KG1 (cell line): ENCODE measurements at places on chromosomes 12 and 14.
A peak's percentile ranks its signal among the peaks of the same experiment; 100 is the strongest.

DNA sequence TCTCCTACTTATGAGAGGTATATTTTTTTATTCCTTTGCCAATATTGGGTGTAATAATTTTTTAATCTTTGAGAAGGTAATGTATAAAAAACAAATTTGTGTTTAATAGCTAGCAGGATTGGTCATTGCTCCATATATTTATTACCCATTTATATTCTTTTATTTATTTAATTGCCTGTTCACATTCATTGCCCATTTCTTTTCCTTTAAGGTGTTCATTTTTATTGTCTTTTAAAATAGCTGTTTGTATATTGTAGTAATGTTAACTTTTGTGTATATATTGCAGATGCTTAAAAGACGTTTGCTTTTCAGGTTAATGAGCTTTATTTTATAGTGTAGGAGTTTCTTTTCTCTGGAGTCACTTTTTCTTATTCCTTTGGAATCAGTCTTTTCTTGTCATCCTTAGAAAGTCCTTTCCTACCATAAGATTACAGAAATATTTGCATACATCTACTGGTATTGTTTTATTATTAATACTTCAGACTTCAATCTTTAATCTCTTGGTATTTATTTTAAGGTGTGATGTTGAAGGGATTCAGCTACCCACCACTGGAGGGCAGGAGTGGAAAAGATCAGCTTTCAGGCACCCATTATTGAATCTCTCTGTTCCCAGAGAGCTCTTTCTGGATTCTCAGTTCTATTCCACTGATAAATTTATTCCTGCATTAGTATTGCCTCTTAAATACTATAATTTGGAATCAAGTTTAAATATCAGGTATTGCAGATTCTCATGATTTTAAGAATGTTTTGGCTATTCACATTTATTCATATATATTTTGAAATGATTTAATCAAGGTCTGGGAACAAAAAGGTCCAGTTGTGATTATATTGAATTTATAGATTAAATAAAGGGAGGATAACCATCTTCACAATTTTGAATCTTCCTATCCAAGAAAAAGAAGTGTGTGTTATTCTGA is 17.3 kb downstream of the PPM1A start:
- no peak for DNase-seq

DNA sequence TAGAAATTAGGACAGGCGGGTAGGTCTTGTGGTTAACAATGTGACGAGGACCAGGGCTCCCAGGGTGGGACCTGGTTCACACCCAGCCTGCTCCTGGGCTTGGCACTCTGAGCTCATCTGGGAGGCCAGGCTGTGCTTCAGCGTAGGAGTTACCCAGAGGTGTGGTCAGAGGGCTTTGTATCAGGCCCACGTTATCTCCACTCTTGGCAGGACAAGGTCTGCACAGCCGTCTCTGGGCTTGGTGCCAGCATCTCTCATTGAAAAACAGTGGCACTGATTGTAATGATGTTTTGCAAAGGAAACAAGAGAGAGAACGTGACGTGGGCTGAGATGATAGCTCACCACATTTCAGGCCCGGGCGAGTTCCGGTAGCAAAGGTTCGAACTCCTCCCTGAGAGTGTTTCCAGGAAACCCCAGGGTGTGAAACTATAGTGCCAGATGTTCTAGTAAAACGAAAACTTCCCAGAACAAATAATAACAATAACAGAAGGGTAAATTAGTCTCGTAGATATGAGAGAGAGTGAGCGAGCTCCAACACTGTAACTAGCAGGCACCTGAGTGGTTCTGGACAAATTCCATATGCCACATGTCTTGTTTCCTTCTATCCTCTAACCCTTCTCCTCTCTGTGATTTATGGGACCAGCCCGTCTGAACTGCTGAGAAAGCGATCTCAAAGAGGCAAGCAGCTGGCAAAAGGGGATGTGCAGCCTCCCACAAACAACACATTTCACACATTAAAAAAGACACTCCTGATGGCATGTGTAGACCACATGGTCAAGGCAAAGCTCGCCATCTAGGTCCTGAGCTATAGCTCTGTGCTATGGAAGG is 227.3 kb downstream of the KTN1 start:
- no peak for DNase-seq

- no peak for DNase-seq
These were observed 91.0 kb upstream of the EEA1 start for GRCh38 chr12:93019975-93020630.

- DNase-seq, result no peak
These were observed 52.8 kb upstream of the CNOT2 start for GRCh38 chr12:70190262-70191010.

- DNase-seq, result no peak
These were observed 8.6 kb downstream of the INF2 start for GRCh38 chr14:104697892-104698583.

GRCh38 chr12:45224311-45224710 is 8.4 kb downstream of the ANO6 start:
- DNase-seq, result no peak

DNA sequence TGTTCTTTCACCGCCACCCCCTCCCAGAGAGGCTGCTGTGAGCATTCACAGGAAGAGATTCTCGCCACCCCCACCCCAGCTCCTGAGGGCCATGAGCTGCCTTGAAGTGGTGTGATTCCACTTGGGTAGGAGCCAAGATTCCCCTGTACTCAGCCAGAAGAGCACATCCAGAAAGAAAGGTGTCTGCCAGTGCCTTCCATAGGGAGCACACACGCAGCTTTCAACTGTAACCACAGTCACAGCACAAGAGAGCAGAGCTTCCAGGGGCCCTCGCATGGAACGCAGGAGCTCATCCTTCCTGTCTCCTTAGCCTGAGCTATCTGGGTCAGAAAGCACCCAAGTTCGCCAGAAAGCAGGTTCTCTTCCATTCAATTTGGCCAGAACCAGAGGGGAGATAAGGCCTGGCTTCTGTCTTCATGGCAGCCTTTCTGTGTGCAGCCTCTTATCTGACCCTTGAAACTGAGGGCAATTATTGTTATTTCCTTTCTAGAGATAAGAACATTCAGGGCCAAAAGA is 66.6 kb upstream of the SCN8A start:
- DNase-seq, result no peak

DNA sequence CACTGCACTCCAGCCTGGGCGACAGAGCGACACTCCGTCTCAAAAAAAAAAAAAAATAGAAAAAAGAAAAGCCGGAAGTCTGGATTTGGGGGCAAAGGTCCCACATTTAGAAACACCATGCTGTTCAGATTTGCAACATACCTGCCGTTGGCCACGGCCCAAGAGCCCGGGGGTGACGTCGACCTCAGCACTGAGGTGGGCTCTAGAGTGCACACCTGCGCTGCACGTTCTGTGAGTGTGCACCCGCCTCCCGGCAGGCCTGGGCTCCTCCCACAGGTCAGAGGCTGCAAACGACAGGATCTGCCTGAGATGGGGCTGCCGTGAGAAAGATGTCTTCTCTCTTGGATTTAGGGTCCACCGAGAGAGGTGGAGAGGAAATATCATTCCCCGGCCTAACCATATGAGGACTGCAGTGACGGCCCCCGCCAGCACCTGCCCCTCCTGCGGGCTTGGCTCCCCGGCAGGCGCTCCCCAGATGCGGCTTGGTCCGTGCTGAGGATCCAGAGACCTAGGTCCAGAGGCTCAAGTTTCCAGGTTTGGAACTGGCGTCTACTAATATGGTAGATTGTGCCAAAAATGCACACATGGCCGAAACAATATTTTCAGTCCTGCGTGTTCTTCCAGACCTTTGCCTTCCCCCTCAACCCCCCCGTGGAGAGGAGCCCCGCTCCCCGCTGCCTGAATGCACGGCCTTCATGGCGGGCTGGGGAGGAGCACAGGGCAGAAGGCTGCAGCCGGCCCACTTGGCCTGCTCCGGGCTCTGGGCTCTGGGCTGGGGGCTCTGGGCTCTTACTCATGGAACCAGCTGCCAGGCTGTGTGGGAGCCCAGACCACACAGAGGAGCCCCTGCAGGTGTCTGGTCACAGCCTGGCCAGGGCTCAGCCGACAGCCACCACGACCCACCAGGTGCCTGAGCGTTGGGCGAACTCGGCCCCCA is 58.8 kb upstream of the FBRSL1 start:
- no peak for DNase-seq

- DNase-seq, result no peak
These were observed 3.3 kb upstream of the POP5 start for GRCh38 chr12:120584343-120585149.

DNA sequence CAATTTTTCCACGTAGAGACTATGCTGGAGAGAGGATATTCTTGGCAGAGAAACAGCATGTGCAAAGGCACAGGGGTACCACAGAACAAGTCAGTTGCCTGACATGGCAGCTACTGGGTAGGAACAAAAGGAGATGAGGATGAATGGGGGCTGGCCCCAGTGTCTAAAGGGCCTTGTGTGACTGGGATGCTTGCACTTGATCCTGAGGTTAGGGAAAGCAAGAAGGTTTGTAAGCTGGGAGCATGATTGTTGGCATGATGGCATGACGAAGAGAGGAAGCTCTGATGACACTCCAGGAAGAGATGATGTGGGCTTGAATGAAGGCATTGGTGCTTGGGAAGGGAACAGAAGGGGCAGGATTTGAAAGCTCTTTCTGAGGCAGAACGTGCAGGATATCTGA is 139.1 kb downstream of the ZFP36L1 start:
- DNase-seq, result no peak

GRCh38 chr12:80805106-80805505 is 88.4 kb downstream of the MYF5 start:
- DNase-seq, result no peak

DNA sequence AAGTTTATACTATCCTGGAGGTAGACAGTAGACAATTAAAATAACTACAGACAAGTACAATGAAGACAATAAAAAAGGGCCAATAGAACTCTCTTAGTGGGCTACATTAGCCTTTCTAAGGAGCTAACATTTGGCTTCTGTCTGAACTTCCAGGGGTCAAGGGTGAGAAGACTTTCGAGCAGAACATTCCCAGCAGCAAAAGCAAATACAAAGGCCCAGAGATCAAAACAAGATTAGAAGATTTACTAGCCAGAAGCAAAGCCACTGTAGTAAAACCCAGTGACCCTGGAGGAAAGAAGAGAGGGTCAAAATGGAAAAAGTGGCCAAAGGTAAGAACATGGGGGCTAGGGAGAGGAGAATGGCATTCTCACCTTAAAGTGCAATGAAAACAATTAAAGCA is 63.2 kb downstream of the ATP2B1 start:
- DNase-seq, result no peak

DNA sequence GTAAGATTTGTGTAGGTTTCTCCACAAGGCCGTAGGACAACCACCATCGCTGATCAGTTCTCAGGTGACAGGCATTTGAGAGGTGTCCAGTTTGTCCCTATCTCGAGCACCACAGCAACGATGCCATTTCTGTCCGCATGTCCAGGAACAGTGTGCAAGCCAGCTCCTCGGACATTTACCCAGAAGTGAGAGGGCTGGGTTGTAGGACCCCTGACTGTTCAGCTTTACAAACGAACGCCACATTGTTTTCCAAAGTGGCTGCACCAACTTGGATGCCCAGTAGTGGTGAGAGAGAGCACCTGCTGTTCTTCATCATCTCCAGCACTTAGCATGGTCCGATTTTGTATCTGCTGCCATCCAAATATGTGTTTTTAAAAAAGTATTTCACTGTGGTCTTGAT is 38.6 kb downstream of the CYP46A1 start:
- DNase-seq, result no peak

GRCh38 chr12:78759367-78759766 is 105.2 kb upstream of the SYT1 start:
- no peak for DNase-seq

GRCh38 chr14:96852823-96853422 is 55.7 kb downstream of the VRK1 start:
- DNase-seq, result peak; percentile 10

DNA sequence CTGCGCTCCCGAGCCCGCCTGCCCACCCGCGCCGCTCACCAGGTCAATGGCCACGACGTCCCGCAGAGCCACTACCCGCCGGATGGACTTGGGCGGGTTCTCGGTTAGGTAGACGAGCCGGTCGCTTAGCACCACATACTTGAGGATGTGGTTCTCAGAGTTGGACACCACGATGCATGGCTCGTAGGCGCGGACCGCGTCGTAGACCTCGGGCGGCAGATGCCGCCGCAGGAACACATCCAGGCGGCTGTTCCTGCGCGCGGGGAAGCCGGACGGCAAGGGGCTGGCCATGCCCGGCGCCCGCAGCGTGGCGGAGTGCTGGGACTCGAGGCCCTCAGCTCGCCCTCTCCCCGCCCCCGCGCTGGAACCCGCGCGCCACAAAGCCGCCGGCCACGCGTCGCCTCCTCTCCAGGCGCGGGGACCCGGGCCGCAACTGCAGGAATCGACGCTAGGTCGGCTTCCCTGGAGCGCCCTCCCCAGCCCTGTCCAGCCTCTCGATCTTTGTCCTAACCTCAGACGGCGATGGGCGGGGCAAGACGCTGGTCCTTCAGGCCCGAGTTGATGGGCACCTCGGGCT is at the start of gene C12orf56:
Gene C12orf56 (minus strand): TSS at position 484 of the 577 bp plus-strand sequence. CDS start 193 bp downstream, at position 291.
- DNase-seq, result no peak

DNA sequence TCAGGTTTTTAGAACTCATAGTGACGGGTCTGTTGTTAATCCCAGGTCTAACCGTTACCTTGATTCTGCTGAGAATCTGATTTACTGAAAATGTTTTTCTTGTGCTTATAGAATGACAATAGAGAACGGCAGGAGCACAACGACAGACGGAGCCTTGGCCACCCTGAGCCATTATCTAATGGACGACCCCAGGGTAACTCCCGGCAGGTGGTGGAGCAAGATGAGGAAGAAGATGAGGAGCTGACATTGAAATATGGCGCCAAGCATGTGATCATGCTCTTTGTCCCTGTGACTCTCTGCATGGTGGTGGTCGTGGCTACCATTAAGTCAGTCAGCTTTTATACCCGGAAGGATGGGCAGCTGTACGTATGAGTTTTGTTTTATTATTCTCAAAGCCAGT is 34.4 kb downstream of the PSEN1 start:
- DNase-seq, result no peak

GRCh38 chr14:34714320-34715126 is at the start of gene CFL2:
TSS of gene CFL2 (minus strand) at chr14:34714593. CDS start at chr14:34714540, 53 bp downstream.
- DNase-seq, result peak; percentile 22

DNA sequence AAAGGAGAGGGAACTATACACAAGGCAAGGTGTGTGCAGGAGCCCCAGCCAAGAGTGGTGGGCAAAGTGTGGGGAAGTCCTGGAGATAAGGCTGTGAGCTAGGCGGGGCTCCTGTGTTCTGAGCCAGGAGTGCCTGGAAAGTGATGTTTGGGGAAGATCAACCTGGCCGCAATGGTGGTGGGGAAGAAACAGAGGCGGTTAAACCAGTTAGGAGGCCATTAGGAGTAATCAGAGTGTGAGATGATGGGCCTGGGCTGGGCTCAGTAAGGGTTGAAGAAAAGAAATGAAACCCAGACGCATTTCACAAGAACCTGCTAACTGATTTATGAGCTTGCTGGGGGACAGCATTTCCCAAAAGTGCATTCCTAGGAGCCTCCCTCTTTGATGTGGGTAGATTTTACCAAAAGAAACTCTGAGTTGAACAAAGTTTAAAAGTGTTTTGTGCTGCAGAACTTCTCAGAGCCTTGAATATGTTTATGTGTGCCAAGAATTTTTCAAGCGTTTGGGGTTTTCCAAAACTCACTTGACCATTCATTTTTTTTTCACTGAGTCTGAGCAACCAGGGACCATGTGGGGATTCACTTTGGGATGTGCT is 34.2 kb upstream of the LRP1-AS start:
- no peak for DNase-seq
